GM12892 (cell line): ENCODE measurements at places on chromosomes 7 and 10.
A peak's percentile ranks its signal among the peaks of the same experiment; 100 is the strongest.

DNA sequence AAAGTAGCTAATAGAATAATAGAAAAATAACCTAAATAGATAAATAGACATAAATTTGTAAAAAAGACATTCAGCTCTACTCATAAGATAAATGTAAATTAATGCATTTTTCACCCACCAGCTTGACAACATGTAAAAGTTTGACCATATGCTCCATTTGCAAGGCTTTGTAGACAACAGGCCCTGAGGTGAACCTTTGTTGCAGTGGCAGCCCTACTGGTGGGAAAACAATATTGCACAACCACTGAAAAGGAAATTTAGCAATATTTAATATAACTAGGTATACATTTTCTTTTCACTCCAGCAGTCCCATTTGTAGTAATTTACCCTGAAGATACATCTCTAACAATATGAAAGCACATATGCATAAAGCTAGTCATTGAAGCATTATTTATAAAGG lies 39.0 kb upstream of the ADRA2A start:
- DNase-seq = no peak

DNA sequence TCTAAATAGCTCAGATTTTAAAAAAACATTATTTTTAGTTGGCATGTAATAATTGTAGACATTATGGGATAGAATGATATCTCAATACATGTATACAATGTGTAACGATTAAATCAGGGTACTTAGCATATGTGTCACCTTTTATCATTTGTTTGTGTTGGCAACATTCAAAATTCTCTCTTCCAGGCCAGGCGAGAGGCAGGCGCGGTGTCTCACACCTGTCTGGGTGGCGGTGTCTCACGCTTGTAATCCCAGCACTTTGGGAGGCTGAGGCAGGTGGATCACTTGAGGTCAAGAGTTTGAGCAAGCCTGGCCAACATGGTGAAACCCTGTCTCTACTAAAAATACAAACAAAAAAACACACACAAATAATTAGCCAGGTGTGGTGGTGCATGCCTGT lies 151.7 kb downstream of the RTKN2 start:
- no peak for DNase-seq

DNA sequence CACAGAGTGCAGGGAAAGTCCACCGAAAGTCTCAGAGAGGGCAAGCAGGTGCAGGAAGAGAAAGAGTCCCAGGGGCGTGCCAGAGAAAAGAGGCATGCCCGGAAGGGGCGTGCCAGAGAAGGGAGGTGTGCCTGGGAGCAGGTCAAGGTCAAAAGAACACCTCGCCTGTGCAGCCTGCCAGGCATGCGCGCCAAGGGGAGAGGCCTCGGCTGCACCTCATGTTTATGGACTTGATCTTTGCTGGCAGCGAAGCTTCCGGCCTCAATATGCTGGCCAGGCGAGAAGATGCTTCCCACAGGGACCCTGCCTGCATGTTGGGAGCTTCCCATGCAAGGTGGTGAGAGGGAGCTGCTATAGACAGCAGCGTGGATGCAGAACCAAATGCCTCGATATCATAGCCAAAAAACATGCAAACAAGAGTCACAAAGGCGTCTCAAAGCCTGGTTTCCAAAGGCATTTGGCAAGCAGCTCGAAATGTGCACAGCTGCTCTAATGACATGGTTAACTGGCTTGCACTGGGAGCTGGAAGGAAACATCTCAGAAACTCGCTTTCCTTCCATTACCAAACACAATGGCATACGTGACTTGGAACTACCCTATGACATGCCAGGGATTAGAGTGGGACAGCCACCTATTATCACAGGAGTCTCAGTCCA lies 192.5 kb upstream of the PPP2R2D start:
- no peak for DNase-seq

- DNase-seq = no peak
These were observed 627 bp upstream of the FLNC start for GRCh38 chr7:128829391-128830166.

- DNase-seq = no peak
These were observed 7.9 kb upstream of the ARPC1B start for GRCh38 chr7:99366646-99367045.

GRCh38 chr7:19408706-19409220 lies 263.5 kb upstream of the FERD3L start:
- DNase-seq = no peak

GRCh38 chr10:132977807-132978206 lies 35.4 kb upstream of the CFAP46 start:
- DNase-seq = no peak

- no peak for DNase-seq
These were observed 9.2 kb downstream of the JMJD1C start for GRCh38 chr10:63456437-63457210.

DNA sequence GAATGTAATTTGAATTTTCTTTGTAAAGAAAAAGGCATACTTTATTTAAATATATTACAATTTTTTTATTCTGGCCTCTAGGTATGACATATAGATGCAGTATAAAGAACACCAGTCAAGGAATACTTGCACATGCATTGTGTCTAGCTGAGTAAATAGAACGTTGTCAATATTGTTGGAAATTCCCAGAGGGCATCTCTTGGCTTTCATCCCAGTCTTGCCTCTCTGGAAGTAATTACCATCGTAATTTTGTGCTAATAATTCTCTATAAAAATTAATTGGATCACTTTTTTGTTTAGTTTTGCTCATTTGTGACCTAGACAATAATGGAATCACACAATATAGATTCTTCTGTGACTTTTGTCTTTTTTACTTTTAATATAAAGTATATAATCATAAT lies 1052.3 kb upstream of the CELF2 start:
- no peak for DNase-seq

- DNase-seq = no peak
These were observed 19.3 kb downstream of the BRI3 start for GRCh38 chr7:98300595-98301372.

GRCh38 chr7:134768243-134768642 lies 11.2 kb upstream of the CALD1 start:
- no peak for DNase-seq

- DNase-seq = no peak
These were observed 565 bp upstream of the INA start for GRCh38 chr10:103276251-103276895.

- peak; percentile 13 for DNase-seq
These were observed 42.3 kb downstream of the NOC3L start for GRCh38 chr10:94320285-94320914.

DNA sequence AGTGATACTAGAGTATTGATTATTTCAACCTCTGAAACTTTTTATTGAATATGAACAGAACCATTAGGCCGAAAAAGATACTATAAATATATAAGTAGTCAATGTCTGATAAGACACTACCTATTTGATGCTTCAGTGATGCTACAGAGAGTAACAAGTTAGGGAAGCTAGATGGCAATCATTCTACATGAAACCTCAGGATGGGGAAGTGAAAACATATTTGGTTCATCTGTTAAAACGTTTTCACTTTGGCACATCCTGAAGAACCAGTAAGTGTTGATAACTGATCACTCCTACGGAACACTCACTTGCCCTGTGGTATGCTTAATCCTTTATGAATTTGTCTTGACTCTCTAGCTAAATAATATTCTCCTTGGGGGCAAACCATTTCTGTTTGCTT lies 1064.9 kb downstream of the NXPH1 start:
- DNase-seq = no peak

- DNase-seq = no peak
These were observed 442.3 kb upstream of the ZMIZ1 start for GRCh38 chr10:78626471-78626870.

GRCh38 chr7:27145165-27145913 lies 1.9 kb upstream of the HOXA5 start:
- no peak for DNase-seq

GRCh38 chr7:151921451-151921850 lies 34.8 kb upstream of the GALNTL5 start:
- DNase-seq = no peak

DNA sequence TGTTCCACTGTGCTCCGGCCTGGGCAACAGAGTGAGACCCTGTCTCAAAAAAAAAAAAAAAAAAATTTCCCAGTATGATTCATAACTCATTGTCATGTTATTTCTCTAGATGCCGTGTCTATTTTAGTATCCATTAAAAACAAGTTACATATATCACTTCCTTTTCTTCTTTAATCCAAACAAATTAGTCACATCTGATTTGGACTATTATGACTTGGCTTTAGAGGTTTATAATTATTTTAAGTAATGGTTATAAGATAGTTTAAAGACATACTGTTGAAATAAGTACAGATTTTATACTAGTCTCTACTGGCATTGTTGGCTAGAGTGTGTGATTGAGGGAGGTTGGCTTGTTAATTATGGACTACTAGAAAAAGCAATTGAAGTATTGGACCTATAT lies 53.3 kb downstream of the ZMYND11 start:
- DNase-seq = no peak

- no peak for DNase-seq
These were observed 3.5 kb downstream of the LLCFC1 start for GRCh38 chr7:142942746-142943145.

DNA sequence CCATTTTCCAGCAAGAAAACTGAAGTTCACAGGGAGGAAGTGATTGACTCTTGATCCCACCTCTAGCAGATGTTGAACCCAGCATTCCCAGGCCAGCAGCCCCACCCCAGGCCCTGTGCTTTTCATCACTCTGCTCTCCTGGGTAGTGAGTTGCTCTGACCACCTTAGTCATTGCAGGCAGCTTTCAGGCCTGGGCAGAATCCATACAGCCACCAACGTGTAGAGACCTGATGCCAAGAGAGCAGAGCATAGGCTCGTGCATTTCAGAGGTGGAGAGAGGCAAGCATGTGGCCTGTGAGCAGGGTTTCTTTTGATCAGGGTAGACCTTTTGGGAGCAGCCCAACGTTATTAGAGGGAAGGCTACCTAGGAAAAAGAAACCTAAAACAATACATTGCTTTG lies 334.6 kb downstream of the PTEN start:
- no peak for DNase-seq

- no peak for DNase-seq
These were observed 880.1 kb downstream of the DNAJB9 start for GRCh38 chr7:109449760-109450159.

DNA sequence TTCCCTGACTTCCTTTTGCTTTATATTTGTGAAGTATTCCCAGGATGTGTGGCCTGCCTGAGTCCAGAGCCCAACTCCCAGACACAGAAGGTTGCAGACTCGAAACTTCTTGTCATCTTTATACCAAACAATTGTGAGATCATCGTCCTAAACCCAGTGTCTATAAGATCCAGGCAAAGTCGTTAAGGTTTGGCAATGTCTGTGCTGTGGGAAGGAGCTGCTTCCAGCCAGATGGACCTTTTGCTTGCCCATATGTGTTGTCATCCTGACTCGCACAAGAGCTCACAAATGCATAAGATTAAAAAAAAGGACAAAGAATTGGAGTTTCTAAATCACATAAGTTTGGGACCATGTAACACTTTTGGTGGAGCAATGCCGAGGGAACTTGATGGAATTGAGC lies 37.0 kb downstream of the WNT2 start:
- no peak for DNase-seq

GRCh38 chr10:44788147-44789129 lies 122.7 kb upstream of the TMEM72 start:
- no peak for DNase-seq

- DNase-seq = no peak
These were observed 141.7 kb downstream of the KAT6B start for GRCh38 chr10:74967911-74968666.

DNA sequence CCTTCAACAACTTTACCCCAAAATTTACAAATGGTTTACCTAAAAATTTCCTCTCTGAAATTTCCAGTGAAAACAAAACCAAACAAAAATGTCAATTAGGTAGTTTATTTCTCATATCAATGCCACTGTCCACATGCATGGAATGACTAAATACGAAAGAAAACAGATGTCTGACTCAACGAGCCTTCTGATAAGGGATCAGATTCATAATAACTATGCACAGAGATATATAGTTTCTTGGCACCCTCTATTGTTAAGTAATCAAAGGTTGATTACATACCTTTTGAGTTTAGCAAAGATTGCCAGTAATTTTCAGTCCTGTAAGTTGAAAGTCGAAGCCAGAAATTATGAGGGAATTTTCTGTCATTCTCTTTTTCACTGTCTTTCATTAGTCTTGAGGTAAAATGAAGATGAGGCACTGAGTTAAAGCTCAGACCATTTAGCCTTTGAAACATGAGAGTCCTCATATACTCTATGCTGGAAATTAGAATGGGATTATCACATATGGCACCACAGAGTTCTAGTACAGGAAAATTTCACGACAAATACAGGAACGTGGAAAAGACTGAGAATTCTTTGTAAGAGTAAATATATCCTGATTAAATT lies 519.1 kb upstream of the ANKRD30A start:
- no peak for DNase-seq

DNA sequence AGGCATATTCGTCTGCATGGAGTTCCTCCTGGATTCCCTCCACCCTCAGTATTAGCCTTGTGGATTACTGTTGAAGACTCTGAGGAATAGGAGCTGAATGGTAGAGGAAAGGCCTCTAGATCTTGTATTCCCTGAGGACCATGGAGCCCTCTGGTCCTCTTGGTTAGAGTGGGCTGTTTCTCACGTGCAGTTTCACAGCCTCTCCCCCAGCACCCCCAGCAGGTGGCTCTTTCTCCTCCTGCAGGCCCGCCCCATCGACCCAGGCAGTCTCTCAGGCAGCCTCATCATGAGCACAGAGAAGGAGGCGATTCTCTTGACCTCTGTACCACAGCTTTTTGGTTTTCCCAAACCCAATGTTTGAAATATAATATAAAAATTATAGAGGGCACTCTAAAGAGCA lies 102.0 kb downstream of the WNT2 start:
- DNase-seq = no peak

DNA sequence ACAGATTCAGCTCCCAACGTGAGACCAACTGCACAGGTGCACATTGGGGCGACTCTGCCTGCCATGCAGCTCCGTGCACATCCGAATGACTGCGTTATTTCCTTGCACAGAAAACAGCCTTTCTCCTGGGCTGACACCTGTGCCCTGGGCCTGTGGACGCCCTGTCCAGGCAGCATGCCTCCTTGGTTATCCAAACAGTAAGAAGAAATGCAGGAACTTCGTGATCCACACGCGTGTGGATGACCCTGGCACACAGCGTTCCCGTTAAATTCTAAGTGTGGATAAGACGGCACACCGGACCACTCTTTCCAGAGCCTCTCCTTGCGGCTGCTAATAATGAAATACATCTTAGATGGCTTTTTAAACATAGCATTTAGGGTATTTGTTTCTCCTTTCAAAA lies 39.6 kb downstream of the NKX6-2 start:
- no peak for DNase-seq

GRCh38 chr7:155788616-155789000 lies 23.7 kb downstream of the SHH start:
- DNase-seq = no peak

GRCh38 chr10:7610651-7611389 lies 55.9 kb downstream of the ITIH5 start:
- DNase-seq = no peak

GRCh38 chr10:100969187-100970075 lies at the start of gene SEMA4G:
TSS of gene SEMA4G (plus strand) at chr10:100969504. CDS start at chr10:100972913, 3,409 bp downstream.
- DNase-seq = peak; percentile 61

DNA sequence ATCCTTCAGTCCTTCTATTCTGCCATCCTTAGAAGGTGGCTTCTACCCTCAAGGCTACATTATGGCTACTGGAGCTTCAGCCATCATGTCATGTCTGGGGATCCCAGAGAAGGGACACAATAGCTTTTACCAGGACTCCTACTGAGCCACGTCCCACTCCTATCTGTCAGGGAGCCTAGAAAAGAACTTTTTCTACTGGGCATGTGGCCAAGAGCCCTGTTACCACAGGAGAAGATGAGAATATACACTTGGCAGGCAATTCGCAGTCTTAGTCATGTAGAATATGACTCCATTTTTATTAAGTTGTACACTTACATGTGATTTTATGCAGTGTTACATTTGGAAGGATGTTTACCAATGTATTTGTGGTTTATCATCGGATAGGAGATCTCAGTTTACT lies 64.6 kb upstream of the KCNMA1 start:
- DNase-seq = no peak

GRCh38 chr10:103007017-103007416 lies 88.9 kb downstream of the CNNM2 start:
- no peak for DNase-seq
